Astrocyte (in vitro differentiated cells and primary cell): ENCODE measurements at places on chromosomes 3 and 15. TPM values are rescaled to one million over a fixed set of nuclear protein-coding genes. Genes with fewer than 3 reads are reported as not detected.

Gene NEK4
- 14.8 and 15.1 TPM in 2 replicates for total RNA-seq

Gene TXNRD3
- 7.6 and 11.1 TPM in 2 replicates for total RNA-seq

GRCh38 chr3:174882789-174883188 is 23.7 kb downstream of the NAALADL2 start:
- no peaks in the 10 kb centered on the region for H3K36me3 ChIP-seq
- H3K27me3 ChIP-seq, result no peaks in the 10 kb centered on the region
- H3K4me1 ChIP-seq, result no peaks in the 10 kb centered on the region
- no peak for DNase-seq
- H3K4me3 ChIP-seq, result no peak overlapping the region

GRCh38 chr3:158912188-158912587 is 110.3 kb downstream of the MFSD1 start:
- H3K27me3 ChIP-seq, result no peaks in the 10 kb centered on the region
- H3K36me3 ChIP-seq, result no peaks in the 10 kb centered on the region
- DNase-seq, result no peak
- H3K4me3 ChIP-seq, result no peak overlapping the region
- H3K27ac ChIP-seq, result no peak overlapping the region

DNA sequence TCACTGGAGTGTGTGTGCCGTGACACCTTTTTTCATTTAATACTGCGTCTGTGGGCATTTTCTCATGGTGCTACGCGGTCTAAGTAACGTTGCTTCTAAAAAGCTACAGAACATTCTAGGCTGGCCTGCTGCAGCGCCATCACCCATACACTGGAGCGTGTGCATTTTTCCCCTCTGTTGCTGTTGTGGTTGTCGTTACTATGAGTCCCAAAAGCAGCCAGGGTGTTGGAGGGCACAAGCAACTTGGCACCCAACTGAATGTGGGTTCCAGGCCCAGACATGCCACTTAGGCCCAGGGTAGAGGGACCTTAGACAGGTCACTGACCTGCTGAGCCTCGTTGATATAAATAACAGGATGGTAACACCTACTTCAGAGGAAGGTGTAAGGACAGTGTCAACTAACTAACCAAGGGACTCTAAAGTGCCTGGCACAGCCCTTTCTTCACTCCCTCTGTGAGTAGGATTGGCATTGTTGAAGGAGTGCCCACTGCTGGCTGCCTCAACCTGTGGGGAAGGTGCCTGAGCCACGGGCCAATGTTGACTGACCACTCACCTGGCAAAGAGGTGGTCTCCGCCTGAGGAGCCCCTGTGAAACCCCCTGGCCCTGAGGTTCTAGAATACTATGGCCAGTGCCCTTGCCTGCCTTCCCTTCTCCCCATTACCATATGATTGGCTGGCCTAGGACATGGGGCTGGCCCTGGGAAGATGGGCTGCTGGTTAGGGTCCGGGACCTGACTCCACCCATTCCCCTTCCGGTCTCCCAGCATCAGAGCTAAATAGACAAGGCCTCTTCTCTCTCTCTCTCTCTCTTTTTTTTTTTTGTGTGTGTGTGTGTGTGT is 3.5 kb downstream of the CSK start:
- no peaks in the 10 kb centered on the region for H3K27me3 ChIP-seq
- no peak overlapping the region for H3K4me3 ChIP-seq
- H3K27ac ChIP-seq, result no peak overlapping the region
- peaks cover 63% of the 10 kb centered on the region for H3K4me1 ChIP-seq
- H3K36me3 ChIP-seq, result no peaks in the 10 kb centered on the region
- DNase-seq, result no peak

DNA sequence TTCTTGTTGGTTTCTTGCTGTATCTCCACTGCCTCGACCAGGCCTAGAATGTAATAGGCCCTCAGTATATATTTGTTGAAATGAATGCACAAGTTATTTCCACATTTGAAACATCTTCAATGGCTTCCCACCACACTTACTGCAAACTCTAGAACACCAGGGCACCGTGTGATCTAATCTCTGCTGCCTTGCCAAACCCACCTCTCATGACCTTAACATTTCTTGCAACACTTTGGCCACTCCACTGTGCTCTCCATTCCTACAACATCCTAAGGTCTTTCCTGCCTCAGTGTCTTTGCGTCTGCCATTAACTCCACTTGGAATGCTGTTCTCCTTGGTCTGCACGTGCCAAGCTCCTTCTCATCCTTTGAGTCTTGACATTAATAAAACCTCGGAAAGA is 14.1 kb downstream of the FRMD4B start:
- H3K36me3 ChIP-seq, result no peaks in the 10 kb centered on the region
- H3K27me3 ChIP-seq, result no peaks in the 10 kb centered on the region
- H3K4me3 ChIP-seq, result no peak overlapping the region
- no peak overlapping the region for H3K27ac ChIP-seq

DNA sequence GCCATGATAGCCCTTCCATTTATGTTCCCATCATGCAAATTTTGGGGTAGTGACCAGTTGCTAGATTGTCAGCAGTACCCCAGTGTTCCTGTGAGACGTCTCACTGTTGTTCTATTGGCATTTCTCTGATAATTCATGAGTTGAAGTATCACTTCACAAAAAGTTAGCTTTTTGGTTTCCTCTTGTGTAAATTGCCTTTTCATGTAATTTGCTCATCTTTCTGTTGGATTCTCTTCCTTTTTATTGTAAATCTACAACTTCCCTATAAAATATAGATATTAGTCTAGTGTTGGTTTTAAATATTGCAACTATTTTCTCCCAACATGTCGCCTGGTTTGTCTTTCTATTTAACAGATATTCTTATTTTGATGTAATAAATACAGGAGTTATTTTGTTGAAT is 7.5 kb upstream of the A4GNT start:
- no peaks in the 10 kb centered on the region for H3K4me1 ChIP-seq
- H3K4me3 ChIP-seq, result no peak overlapping the region
- no peaks in the 10 kb centered on the region for H3K27me3 ChIP-seq
- no peaks in the 10 kb centered on the region for H3K36me3 ChIP-seq
- no peak for DNase-seq

GRCh38 chr3:877001-877400 is 215.8 kb upstream of the CNTN6 start:
- H3K4me1 ChIP-seq, result no peaks in the 10 kb centered on the region
- no peak overlapping the region for H3K4me3 ChIP-seq
- H3K27ac ChIP-seq, result no peak overlapping the region
- peak; percentile 54 for DNase-seq
